DMS53 (cell line): ENCODE measurements at places on chromosomes 6 and 20.

- DNase-seq, result no peak
Measured at GRCh38 chr6:130027948-130028347, 9.6 kb downstream of the L3MBTL3 start.

DNA sequence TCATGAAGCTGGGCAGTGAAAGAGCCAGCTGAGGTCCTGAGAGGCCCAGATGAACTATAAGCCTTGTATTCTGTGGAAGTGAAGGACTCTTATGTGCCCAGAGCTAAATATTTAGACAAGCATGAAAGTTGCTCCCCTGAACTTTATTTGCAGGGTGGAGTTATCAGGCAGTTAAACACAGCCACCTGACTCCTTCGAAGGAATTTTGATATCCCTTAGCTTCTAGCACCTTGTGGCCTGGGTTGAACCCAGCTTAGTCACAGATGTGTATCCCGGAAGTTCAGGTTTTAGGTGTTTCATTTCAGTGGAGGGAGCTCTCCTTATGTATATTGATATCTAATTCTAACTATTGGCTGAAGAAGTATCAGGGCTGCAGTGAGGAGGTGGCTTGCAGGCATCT, 20.4 kb downstream of the NR2E1 start:
- DNase-seq, result no peak

DNA sequence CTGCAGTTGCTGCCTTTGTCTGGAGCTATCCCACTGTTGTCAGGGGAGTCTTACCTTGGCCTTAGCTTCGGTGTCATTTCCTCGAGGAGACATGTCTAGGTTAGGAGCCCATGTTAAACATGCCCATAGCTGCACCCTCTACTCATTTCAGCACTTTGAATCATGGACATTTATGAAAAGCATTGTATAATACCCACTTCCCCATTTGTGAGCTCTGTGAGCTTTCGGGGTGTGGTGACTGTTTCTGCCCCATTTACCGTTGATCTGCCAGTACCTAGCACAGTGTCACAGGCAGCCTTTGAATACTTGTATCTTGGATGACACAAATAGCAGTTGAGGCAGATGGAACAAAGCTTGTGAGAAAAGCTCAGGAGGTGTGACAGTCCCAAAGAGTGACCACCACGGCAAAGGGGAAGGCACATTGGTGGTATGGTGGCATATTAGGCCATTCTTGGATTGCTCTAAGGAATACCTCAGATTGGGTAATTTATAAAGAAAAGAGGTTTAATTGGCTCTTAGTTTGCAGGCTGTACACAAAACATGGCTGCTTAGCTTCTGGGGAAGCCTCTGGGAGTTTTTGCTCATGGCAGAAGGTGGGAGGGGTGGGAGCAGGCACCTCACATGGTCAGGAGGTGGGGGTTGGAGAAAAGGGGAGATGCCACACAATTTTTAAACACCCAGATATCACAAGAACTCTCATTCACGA, 42.0 kb downstream of the JARID2 start:
- no peak for DNase-seq

DNA sequence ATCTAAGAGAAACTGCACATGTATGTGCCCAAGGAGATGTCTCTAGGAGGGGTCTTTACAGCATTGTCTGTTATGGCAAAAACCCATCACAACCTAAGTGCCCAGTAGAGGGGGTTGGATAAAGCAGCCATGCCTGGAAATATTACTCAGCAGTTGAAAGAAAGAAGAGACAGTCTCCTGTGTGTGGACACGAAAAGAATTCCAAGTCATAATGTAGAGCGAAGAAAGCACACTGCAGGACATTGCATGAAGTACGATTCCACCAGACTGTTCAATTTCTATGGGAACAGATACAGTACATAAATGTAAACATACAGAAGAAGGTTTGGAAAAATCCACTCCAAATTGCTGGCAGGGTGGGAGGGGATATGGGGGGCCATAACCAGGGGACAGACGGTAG, 7.3 kb upstream of the TGM2 start:
- no peak for DNase-seq
